HCT116 (cell line): ENCODE measurements at places on chromosomes 3 and 15.

DNA sequence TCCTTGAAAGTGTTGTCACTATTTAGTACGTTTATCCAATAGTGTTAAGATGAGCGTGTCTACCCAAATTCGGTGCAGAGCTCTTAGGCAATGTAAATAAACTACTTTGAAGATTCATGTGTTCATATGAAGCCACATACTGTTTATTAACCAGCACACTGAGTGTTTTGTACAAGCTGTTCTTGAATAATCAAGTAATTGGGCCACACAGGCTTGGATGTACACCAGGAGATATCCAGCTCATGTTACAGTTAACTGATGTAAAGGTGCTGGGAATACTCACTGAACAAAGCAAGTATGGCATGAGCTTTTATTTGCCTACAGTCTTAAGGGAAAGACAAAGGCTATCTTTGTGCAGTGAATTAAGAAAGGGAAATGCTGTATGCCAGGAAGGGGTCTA, 632 bp upstream of the DHX36 start:
- DNase-seq, result no peak

- DNase-seq, result no peak
Measured at GRCh38 chr15:101406036-101406435, 83.5 kb downstream of the PCSK6 start.

GRCh38 chr3:31559872-31560534, 27.3 kb downstream of the STT3B start:
- DNase-seq, result no peak

- no peak for DNase-seq
Measured at GRCh38 chr3:51502562-51502910, 2.7 kb upstream of the DCAF1 start.

DNA sequence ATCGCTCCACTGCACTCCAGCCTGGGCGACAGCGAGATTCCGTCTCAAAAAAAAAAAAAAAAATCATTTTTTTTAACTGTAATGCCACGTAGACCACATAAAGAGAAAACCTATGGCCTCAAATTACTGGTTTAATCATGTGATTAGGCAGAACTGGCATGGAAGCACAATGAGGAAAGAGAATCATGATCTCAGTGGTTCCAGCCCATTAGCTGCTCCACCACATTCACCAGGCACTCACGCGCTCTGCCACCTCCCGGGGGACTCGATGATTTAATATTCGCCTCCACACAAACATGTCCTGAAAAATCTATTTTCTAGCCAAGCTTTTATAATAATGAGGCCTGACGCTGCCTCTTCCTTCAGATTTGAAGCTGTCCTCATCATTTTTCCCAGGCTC, 204.7 kb downstream of the TBL1XR1 start:
- no peak for DNase-seq

- no peak for DNase-seq
Measured at GRCh38 chr15:57743424-57743823, 36.9 kb downstream of the POLR2M start.

DNA sequence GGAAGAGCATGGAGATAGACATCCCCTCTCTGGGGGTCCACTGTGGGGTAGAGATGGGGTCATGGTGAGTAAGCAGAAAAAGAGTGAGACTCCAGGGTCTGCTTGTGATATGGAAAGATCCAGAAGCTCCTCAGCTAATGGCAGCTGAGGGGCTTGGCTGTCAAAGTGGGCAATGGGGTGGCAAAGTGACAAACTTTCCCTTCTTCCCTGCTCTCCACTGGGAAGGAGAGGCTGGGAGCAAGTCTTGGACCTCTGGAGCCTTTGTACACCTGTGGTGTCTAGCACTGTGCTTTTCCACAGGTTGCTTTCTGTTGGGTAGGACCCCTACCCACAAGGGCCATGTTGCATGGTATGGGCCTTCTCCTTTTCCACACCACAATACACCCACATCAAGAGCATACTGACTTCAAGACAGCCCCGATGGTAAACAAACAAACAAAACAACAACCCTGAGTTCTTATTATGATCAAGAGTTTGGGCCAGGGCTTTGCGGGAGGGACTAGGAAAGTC, 3.5 kb downstream of the ITGA11 start:
- no peak for DNase-seq

DNA sequence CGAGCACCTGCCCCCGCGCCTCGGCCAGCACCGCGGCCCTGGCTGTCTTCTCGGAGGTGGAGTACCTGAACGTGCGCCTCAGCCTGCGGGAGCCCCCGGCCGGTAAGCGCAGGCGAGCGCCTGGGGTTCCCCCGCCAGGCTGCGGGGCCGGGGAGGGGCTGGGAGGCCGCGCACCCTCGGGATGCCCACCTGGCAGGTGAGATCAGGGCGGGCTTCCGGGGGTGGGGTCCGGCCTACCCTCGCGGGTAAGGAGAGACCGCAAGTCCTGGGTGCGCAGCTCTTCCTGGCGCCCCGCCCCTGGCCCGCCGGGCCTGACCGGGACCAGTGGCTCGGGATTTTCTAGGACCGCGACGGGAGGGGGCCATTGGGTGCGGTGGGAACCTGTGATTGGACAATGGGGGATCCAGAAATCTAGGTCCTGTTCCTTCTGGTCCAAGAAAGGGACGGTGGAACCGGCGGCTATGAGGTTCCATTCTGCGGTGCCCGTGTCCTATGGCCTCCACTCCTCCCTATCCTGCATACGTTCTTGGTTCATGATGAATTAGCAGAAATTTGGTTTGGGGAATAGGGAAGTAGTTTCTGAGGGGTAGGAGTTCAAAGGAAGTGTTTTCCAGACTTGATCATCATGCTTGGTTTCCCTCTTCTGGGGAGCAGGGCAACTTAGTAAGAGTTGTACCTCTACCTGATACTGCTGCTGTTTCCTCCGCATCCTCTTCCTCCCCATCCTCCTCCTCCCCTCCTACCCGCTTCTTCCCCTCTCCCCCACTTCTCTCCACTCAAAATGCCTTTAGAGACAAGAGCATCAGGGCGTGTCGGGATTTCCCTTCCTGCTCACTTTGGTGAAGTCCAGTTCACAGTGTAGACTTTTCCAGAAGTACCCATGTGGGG, 808 bp downstream of the ARRDC4 start:
- peak; percentile 1 for DNase-seq

DNA sequence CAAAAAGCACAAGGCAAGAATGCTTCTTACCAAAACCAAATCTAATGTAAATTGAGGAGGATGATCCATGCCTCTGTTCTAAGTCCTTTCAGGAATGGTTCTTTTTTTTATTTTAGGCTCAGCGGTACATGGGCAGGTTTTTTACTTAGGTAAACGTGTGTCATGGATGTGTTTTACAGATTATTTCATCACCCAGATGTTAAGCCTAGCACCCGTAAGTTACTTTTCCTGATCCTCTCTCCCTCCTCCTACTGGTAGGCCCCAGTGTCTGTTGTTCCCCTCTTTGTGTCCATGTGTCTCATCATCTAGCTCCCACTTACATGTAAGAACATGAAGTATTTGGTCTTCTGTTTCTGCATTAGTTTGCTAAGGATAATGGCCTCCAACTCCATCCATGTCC, 289.2 kb upstream of the THBS1 start:
- DNase-seq, result no peak

DNA sequence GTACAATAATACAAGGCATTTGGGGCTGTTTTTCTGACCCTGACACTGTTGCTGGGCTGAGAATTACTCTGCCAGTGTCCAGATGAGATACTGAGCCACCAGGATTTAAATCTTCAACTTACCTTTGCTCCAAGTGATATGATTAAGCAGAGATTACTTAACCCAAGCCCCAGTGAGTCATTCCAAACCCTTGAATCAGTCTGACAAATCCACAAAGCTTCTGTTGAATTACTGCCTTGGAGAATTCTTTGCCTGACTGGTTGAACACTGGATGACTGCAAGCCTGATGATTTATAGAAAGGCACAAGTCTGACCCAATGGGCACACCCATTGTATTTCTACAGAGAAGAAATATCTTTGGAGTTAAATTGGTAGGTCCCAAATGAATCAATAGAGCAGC, 88.2 kb upstream of the TSC22D2 start:
- peak; percentile 95 for DNase-seq
